ENCODE measurements at places on chromosomes 3 and 15.

- DNase-seq: no peak
Measured at GRCh38 chr3:11002371-11002807, 9.8 kb downstream of the SLC6A1 start.

DNA sequence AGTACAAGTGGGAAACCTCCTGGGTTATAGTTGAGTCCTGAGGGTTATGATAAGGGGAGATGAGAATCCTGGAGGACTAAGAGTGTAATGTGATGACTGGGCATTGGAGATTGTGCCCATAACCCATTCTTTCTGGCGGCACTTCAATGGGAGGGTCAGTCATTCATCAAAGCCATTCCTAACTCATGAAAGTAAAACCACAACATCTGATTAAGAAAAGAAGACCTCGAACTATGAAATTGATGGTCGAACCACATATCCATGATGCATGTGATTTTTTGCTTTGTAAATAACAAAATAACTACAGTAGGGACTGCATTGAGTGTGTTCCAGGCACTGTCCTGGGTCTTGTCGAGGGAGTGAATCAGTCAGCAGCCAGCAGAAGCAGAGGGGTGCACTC is 215.1 kb downstream of the SHQ1 start:
- no peak for DNase-seq

DNA sequence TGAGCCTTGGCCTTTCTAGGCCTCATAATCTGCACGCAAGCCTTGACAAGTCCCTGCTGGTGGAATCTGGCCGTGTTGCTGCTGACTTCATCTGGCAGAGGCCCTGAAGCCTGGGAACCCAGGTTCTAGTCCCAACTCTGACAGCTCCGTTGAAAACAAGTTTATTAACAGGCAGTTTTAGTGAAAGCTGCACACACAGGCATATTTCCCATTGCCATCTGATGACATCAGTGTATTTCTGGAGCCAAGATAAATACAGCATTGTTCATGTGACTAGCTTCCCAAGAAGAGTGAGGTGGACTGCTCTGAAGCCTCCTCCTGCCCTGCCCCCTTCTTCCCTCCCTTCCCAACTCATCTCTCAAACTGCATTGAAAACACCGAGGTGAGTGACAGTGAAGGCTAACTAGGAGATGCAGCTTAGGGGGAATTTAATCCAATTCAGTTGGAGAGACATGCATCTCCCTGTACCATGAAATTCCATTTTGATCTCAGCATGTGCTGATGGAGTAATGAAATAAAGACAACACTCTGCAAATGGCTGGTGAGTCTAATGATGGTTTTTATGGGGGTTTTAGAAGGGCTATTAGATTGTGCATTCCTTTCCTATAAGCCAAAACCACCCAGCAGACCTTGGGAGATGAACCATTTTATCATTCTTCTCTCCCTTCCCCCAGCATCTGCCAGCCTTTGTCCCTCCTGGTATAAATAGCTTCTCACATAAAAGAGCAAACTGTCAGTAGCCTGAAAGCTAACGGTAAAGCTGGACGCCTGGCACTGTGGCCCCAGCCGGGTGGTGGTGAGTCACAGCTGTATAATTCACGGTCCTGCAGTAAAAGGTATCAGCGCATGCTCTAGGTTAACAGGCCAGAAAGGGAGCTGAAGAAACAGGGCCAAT is 38.0 kb downstream of the PRICKLE2 start:
- DNase-seq: no peak

- DNase-seq: no peak
Measured at GRCh38 chr3:123370819-123371218, 78.1 kb downstream of the ADCY5 start.

DNA sequence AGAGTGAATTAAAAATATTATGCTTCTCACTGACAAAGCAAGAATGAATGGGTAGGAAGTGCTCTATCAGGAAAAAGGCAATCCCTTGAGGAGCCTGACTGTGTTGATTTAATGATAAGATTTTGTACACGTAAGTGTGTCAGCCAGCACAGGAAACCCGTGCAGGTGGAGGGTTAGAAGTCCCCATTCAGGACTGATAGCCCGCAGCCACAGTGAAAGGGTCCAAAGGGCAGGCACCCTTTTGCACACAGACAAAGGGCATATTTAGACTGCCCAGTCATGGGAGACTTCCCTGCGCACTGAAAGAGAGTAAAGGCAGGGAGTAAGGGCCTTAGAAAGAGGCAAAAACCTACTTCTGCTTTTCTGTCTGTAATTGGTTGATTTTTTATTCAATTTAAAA is 26.4 kb upstream of the SKIL start:
- no peak for DNase-seq

Data from CD4-positive, alpha-beta T cell treated with Interleukin-17A for 1 hour (primary cell).